Hematopoietic multipotent progenitor cell (in vitro differentiated cells): ENCODE measurements at places on chromosomes 5 and 9.
A peak's percentile ranks its signal among the peaks of the same experiment; 100 is the strongest.

GRCh38 chr5:72273547-72273946, 46.5 kb downstream of the MRPS27 start:
- no peak for DNase-seq

GRCh38 chr5:76546497-76547102, 76.6 kb downstream of the F2RL2 start:
- peak; percentile 46 for DNase-seq

DNA sequence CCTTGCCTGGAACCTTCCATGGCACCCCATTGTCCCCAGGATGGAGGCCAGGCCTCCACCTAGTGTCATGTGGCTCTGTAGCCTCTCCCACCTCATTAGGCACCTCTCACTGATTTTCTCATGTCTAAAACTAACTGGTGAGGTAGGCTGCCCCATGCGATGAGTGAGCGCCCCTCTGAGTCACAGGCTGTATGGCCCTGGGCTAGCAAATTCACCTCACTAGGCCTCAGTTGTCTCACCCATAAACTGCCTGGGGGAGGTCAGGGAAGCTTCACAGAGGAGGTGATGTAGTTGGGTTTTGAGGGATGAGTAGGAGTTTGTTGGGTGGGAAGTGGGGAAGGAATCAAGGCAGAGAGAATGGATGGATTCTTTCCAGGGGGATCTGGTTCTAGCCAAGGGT, 8.8 kb downstream of the RXRA start:
- no peak for DNase-seq

DNA sequence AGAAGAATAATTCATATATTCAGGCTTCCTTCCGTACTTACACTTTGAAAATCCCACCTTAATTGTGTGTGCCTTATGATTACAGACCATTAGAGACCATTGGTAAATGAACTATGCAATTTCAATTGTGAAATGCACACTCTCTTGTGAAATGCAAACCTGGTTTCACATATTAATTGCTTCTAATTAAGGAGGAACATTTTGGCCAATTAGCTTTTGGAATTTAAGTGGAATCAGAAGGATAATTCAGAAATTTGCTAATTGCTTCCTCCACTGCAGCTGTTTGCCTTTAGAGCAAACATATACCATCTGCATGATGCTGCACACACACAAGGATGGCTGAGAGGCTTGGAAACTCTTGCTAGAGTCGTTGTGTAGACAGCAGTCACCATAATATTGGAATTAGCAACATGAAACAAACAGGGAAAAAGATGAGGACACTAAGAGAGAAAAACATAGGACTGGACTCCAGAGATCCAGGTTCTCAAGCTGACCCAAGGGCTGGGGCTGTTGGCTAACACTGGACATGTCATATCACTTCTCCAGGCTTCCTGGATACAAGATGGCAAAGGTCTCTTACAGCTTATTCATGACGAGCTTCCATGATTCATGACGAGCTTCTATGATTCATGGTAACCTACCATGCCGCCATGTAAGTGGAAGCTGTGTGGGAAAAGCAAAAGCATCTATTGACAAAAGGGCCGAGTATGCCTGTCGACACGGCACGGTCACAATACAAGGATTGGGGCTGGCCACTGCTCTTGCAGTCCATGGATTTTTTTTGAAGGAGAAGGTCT, 78.0 kb downstream of the PTCH1 start:
- no peak for DNase-seq

GRCh38 chr5:55407059-55407684, 99.4 kb downstream of the MTREX start:
- DNase-seq, result no peak

- no peak for DNase-seq
Measured at GRCh38 chr9:97313746-97314145, 6.3 kb downstream of the CCDC180 start.
